Activated effector memory CD4-positive, alpha-beta T cell treated with Interleukin-2 at 50 U/mL for 16 hours (primary cell): ENCODE measurements at places on chromosomes 12 and 14.

DNA sequence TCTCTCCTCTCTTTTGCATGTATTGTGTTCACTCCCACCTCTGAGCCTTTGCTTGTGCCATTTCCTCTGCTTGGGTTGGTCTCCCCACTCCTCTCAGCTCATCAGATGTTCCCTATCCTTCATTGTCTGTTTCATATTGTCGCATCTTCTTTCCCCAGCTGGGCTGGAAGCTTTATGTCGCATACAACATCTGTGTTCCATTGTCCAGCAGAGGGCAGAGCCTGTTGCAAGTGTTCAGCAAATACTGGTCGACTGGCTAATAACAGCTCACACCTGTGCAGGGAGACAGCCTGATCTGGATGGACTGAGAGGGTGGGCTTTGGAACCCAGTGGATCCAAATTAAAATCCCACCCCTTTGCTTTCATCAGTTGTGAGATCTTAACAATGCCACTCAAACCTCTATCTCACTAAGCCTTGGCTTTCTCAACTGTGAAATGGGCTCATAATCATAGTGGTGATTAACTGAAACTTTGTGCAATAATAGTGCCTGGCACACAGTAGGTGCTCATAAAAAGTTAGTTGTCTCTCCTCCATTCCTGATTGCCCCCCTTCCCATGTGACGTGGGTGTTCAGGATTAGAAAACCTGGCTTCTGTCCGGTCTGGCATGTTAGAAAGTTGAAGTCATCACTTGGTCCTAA lies 75.8 kb downstream of the RIN3 start:
- no peak for DNase-seq

DNA sequence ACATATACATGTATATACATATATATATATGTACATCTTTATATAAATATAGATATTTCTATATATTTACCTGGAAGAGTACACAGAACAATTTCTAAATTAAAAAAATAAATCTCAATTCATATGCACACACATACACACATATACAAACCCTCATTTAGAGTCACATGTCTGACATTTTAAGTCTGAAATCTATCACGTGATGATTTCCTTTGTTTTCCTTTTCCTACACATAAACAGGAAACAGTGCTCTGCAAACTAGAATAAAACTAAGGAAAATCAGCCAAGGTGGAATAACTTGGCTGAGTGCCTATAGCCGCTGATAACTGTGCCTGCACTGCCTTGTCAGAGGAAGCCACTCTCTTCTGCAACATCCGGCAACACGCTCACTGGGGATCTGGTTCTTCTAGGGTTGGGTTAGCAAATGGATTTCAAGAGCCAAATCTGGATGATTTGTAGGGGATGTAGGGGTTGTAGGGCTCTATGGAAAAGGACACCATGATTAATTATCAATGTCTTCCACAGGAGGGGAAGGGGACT lies 480.7 kb downstream of the TMEM132D start:
- DNase-seq, result no peak

- DNase-seq, result peak; percentile 52
Observed at GRCh38 chr12:109775172-109775881, 57.9 kb downstream of the TRPV4 start.

GRCh38 chr14:65377576-65377975 lies 35.0 kb upstream of the FUT8 start:
- no peak for DNase-seq

- DNase-seq, result no peak
Observed at GRCh38 chr12:49776858-49777257, 35.5 kb downstream of the TMBIM6 start.

DNA sequence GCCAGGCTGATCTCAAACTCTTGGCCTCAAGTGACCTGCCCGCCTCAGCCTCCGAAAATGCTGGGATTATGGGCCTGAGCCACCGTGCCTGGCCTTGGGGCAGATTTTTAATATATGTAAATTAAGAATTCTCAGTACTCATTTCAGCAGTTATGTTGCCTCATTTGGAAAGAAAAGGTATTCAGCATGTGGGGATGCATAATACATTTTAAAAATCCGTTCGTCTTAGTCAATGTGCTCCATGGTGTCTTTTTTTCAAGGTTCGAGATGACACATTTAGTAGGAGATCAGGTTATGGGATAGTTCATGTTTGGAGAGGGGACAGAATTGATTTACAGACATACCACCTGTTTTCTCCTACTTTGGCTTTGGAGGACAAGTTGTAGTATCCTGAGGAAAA lies 10.2 kb downstream of the SYNE2 start:
- no peak for DNase-seq

- no peak for DNase-seq
Observed at GRCh38 chr12:124747426-124748161, 116.1 kb downstream of the SCARB1 start.

DNA sequence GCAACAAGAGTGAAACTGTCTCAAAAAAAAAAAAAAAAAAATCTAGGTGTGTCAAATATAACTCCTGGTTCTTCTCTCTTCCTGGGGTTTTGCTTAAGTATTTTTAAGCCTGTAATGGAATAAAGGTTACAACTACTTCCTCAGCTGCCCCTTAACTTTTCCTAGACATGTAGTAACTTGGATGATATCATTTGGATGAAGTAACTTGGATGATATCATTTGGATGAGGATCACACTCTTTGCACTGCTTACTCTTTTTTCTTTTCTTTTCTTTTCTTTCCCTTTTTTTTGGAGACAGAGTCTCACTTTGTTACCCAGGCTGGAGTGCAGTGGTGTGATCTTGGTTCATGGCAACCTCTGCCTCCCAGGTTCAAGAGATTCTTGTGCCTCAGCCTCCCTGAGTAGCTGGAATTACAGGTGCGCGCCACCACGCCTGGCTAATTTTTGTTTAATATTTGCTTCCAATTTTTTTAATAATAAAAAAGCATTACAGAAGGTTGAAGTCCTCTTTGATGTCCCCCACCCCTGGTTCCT lies 775 bp upstream of the FAM186A start:
- no peak for DNase-seq

DNA sequence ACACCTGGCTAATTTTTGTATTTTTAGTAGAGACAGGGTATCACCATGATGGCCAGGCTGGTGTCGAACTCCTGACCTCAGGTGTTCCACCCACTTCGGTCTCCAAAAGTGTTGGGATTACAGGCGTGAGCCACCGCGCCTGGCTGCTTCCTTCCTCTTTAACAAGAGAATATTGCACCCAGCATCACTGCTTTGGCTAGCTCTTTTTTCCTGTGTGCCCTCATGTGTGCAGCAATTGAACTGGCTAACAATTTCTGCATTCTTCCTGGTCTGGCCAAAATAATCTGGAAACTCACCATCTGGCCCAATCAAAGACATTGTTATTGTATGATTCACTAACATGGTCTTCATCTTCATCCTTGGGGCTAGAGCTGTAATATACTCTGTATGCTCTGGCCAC lies 2.7 kb upstream of the ASB8 start:
- no peak for DNase-seq

DNA sequence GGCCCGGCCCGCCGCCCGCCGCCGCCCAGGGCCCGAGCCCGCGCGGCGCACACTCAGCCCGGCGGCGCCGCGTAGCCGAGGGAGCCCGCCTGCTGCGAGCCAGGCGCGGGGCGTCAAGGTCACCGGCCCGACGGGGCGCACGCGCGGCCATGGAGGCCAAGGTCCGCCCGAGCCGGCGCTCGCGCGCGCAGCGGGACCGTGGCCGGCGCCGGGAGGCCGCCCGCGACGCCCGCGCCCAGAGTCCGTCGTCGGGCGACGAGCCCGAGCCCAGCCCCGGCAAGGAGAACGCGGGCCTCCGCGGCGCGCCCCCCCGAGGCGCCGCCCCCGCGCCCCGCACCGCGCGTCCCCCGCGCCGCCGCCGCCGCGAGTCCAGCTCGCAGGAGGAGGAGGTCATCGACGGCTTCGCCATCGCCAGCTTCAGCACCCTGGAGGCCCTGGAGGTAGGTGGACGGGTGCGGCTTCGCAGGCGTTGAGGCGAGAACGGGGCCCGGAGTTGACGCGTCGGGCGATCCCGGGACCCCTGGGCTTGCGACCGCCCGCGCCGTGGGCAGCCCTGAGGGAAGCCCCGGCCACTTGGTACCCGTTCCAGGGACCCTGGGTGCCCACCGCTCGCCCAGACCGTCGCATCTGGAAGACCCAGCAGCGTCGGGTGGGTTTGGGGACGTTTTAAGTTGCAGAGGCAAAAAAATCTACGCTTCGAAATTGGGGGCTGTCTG lies 629 bp downstream of the FBRSL1 start:
- DNase-seq, result no peak

DNA sequence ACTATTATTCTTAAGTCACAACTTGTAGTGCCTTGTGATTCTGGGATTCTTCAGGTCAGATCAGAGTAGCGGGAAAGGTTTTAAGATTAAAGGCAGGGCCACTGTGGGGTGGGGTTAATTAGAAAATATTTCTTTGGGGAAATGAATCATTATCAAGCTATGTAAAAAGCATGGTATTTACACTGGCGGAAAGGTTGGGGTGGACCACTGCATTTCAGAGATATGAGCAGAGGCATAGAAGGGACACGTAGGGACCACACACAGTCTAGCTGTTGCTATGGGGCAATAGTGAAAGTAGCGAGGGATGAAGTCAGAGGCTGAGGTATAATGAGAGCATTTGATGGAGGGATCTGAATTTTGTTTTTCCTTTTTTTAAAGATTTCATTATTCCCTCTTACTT lies 31.7 kb upstream of the KCNH3 start:
- no peak for DNase-seq

DNA sequence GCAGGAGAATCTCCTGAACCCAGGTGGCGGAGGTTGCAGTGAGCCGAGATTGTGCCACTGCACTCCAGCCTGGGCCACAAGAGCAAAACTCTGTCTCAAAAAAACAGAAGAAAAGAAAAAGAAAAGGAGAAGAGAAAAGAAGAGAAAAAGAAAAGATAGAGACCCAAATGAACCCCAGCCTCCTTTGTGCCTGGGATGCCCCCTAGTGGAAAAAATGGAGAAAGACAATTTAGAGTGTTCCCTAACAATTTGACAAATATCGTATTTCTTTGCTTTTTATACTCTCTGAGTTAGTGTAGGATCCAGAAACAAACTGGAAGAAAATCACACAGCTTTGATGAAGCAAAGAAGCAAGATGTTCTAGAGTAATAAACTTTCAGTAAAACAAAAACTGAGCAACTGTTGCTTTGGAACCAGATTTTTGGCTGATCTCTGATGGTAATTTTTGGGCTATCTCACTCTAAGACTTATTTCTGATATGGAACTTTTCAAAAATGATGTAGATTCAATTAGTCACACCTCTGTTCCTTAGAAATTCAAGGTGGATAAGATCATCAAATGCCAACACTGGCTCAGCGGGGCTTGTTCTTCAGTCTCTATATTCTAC lies 18.6 kb upstream of the PRKAB1 start:
- no peak for DNase-seq

DNA sequence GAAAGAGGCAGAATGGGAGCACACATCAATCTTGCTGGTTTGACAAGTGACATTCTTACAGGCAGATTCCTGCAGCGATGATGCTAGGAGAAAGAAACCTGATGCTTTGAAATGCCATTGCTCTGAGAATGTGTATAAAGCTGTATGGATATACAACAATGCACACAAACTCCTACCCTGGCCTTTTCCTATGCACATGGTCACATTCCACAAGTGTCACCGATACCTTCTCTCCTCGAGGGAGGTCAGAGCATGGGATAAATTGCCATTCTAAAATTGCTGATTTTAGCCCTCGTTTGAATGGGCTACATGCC lies 11.9 kb downstream of the FGF6 start:
- DNase-seq, result no peak

- no peak for DNase-seq
Observed at GRCh38 chr14:68140076-68140741, 320.6 kb downstream of the RAD51B start.
